Transverse colon (tissue), 4 donors: ENCODE measurements at places on chromosomes 11 and 22. TPM values are rescaled to one million over a fixed set of nuclear protein-coding genes. Genes with fewer than 3 reads are reported as not detected.

The OR8A1 gene
- not detected for total RNA-seq

The AIFM3 gene
- total RNA-seq, result 150 TPM

The OR52N4 gene
- total RNA-seq, result not detected

DNA sequence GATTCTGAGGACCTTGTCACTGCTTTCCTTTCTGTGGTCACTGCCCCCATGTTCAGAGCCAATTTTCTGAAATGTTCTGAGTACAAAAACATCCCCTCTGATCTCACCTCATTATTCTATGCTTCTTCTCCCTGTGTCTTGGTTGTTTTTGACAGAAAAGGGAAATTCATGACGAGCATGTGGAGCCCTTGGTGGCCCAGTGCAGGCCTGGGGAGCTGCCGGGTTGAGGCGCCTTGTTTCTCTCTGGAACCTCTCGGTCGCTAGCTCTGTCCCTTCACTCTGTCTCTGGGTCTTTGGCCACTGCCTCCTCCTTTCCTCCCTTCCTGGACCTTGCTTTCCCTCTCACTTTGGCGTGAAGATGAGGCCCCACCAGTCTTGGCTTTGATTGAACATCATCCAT lies 63.0 kb upstream of the THY1 start:
- no peak for DNase-seq

- DNase-seq, result no peak
Observed at GRCh38 chr11:116416852-116417251, 355.9 kb downstream of the BUD13 start.

DNA sequence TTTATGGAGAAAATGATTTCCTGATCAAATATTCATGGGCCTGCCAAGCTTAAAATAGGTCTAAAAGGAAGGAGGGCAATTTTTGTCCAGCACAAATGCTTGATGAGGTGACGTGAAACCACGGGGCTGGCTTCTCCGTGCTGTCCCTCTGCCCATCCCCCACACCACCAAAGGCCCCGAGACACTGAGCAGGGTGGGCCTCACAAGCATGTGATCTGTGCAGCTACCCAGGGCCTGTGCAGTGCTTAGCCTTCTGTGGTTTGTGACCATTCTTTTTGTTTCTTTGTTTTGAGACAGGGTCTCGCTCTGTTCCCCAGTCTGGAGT lies 94.8 kb upstream of the RTL6 start:
- no peak for DNase-seq

The MS4A1 gene
- 49.4 TPM for total RNA-seq

The SLC22A25 gene
- total RNA-seq, result not detected

DNA sequence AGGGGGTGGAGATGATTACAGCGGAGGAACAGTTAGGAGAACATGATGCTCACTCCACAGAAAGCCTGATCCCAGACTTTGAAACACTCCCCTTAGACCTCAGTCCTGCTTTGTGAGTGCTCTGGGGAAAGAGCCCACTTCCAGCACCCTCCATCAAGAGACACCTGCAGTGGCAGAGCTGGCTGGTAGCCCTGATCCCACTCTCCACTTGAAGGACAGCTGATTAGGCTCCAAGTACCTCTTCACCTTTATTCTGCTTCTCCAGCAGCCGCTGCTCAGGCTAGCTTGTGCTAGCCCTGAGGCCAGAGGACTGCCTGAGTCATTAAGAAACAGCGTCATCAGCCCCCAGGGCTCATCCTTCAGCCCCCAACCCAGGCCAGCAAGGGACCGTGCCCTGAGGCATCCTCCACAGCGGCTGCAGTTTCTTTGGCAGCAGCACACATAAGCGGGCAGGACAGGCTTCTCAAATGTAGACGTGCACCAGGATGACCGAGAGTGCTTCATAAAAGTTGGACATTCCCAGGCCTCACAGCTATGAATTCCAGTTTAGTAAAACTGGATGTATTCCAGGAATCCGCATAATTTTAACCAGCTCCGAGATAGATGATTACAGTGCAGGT lies 146.0 kb upstream of the TBCEL start:
- DNase-seq, result no peak

The SLC35F2 gene
- 25.0 TPM for total RNA-seq

DNA sequence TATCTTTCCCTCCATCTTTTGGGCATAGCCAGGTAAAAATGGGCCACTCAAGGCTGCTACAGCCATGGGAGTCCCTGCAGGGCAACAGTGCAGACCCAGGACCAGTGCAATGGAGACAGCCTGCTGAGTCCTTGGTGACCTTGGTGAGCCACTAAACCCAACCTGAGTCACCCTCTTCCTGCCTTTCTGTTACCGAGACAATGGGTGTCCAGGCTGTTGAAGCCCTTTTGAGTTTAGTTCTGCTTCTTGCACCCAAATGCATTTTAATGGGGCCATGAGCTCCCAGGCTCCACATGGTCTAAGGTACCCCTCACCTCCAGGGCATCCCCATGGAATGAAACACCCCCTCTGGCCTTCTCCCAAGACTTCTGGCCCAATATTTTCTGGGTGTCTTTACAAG lies 874 bp upstream of the PLAAT4 start:
- no peak for DNase-seq

- no peak for DNase-seq
Observed at GRCh38 chr11:16786131-16786530, 47.7 kb downstream of the C11orf58 start.

DNA sequence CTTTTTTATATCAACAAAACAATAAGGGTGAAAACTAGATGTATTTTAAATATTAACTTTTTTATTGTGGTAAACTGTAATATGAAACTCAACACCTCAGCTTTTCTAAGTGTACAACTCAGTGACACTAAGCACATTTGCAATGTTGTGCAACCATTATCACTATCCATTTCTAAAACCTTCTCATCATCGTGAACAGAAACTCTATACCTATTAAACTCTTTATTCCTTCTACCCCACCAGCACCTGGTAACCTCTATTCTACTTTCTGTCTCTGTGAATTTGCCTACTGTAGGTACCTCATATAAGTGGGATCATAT lies 9.4 kb downstream of the HORMAD2 start:
- DNase-seq, result no peak

- no peak for DNase-seq
Observed at GRCh38 chr11:132099692-132100091, 729.3 kb downstream of the NTM start.

The FAM227A gene
- not detected for total RNA-seq

The EXPH5 gene
- 26.4 TPM for total RNA-seq

The LRRC74B gene
- not detected for total RNA-seq

The TMPRSS13 gene
- not detected for total RNA-seq

DNA sequence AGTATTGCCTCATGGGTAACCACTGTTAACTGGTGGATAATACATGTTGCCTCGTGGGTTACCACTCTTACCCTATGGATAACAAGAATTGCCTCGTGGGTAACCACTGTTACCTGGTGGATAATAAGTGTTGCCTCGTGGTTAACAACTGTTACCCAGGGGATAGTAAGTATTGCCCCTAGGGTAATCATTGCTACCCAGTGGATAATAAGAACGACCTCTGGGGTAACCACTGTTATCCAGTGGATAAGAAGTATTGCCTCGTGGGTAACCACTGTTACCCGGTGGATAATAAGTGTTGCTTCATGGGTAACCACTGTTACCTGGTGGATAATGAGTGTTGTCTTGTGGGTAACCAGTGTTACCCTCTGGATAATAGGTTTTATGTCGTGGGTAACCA lies 28.1 kb upstream of the NXPE4 start:
- DNase-seq, result no peak

The FAM83F gene
- total RNA-seq, result 18.7 TPM

DNA sequence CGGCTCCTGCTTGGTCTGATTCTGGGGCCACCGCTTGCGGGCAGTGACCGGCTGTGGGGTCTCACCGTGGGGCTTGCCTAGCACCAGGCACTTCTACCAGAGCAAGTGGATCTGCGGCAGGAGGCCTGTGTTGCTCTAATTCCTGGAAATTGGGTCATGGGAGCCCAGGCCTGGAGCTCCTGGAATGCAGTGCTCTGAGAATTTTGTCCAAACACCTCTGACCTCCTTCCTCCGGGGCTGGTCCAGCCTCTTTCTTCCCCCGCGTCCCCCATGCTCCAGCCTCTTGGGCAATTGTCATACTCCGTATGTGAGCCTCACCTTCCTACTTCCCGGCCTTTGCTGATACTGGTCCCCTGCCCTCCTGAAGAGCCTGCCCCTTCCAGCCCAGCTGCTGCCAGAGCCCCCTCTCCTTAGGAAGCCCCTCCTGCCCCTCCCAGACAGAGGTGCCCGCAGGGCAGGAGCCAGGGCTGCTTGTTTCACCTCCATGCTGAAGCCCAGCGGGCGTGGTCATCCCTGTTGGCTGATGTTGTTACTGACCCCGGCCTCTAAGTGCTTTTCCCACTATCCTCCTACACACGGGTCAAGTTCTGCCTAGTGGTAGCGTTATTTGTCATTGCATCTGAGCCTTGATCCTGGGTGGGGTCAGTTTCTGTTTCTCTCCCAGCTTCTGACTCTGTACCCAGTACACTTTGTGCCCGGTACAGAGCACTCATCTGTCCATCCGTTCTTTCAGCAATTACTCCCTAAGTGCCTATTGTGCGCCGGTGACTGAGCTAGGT lies 9.6 kb downstream of the MGAT3 start:
- no peak for DNase-seq

GRCh38 chr11:86370922-86371594 lies 3.6 kb upstream of the CCDC81 start:
- no peak for DNase-seq

GRCh38 chr22:50481440-50482106 lies at the start of gene ADM2:
ADM2 (plus strand) TSS chr22:50481543; CDS start chr22:50481848, 305 bp downstream.
- peak; percentile 73 for DNase-seq

DNA sequence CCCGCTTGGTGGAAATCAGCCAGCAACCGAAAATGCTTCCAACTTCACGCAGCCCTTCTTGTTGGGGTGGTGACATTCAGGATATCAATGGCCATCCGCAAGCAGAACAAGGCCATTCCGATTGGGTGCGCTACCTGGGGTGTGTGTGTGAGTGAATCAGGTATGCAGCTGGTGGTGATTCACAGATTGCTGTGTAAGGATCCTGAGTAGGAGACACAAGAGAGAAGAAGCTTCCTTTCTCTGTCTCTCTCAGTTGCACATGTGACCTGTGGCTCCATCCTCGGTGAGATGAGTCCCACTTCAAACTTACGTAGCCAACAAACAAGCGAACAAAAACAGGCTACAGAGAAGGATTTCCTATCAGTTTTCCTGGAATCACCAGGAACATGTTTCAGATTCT lies 9.6 kb upstream of the TMEM184B start:
- DNase-seq, result no peak
